ENCODE measurements at places on chromosomes 13 and 19.

DNA sequence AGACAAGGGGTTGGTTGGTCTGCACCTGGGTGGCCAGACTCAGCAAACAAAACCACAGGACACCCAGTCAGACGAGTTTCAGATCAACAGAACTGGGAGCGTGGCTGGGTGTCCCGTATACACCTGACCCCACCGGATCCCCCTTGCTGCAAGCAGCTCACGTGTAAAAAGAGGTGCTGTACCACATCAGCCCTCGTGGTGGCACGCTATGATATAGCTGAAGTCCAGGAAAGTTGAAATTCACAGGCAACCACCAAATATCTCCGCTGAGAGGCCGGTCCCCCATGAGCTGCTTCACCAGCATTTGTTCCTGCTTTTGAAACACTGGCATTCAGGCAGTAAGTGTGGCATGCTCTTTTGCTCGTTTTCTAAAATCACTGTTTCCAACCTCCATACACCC is 92.3 kb downstream of the TUBA3C start:
- DNase-seq = no peak

GRCh38 chr19:56725829-56726424 is 54.4 kb upstream of the ZNF835 start:
- no peak for DNase-seq

GRCh38 chr13:95626768-95627167 is 17.7 kb downstream of the DZIP1 start:
- no peak for DNase-seq

- no peak for DNase-seq
Measured at GRCh38 chr13:47480121-47480520, 521.0 kb downstream of the SUCLA2 start.

DNA sequence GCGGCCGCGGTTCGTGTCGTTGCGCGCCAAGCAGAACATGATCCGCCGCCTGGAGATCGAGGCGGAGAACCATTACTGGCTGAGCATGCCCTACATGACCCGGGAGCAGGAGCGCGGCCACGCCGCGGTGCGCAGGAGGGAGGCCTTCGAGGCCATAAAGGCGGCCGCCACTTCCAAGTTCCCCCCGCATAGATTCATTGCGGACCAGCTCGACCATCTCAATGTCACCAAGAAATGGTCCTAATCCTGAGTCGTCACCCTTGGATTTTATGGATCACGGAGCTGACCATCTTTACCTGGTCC is 475 bp downstream of the MRPL57 start:
- no peak for DNase-seq

- no peak for DNase-seq
Measured at GRCh38 chr13:43865892-43866291, 13.6 kb downstream of the CCDC122 start.

DNA sequence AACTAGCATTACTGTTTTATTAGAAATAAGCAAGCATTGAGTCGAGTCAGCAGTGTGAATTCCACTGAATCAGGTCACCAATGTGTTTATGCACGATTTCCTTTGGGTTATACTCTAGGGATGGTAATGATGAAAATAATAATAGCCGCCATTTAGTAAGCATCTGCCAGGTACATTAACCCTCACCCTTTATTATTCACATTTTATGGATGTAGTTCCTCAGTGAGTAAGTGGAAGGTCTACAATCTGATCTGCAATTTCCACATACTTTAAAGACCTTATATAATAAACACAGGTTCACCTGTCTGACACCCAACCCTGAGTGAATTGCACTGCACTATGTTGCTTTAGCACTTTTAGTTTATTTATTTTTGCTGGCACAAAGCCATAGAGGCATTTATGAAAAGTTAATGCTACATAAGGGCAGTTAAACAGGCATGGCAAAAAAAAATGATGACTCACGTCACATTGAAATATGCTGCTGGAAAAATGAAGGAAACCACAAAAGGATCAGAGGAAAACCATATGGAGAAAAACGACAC is 122.4 kb downstream of the TRPC4 start:
- DNase-seq = peak; percentile 86

DNA sequence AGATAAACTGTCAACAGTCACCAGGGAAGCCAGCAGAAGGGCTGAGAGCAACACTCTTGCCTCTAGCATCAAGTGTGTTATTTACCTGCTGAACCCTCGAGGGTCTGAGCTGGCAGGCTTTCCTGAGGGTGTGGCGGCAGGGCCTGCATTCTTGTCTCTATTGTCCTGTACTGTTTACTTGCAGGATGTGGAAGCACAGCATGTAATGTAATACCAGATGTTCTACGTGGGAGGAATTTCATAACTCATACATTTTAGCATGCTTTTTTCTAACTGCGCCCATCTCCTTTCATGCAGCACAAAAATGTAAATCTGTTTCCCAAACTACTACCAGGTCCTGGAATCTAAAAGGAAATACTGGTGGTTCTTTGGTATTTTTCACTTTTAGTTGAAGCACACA is 153.1 kb downstream of the RGCC start:
- DNase-seq = no peak

DNA sequence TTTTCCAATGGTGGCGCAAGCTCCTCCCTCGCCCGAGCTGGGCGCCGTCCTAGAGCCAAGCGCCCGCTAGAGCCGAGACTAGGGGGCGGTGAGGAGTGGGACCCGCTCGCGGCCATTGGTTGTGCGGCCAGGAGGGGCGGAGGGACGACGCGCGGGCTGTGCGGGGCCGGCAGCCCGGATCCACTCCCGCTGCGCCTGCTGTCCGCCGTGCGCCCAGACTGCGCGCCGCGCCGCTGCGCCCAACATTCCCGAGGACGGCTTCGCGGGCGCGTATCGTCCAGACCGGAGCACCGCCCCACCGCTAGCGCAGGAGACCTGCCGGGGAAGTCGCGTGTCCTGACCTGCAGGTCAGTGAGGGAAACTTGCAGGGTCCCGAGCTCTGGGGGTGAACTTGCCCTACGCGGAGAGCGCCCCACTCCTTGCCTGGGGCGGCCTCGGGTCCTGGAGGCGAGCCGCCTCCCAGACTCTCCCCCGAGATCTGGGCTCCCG is at the start of gene SERTM1:
SERTM1 (plus strand) TSS at position 183 of the 489 bp plus-strand sequence. CDS start 21,059 bp downstream, outside the sequence.
- DNase-seq = peak; percentile 76

DNA sequence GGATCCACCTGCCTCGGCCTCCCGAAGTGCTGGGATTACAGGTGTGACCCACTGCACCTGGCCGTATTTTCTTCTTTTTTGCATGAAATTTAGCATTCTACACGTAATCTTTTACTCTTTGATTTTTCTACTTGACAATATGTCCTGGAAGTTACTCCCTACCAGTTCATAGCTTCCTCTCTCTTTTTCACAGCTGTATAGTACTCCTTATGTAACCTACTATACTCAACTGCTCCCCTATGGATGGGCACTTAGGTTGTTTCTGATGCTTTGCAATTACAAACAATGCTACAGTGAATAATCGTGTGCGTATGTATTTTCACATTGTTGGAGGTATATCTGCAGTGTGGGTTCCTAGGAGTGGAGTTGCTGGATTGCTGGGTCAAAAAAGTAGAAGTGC is 90.5 kb upstream of the FARP1 start:
- DNase-seq = no peak

GRCh38 chr13:20174656-20175405 is 14.0 kb upstream of the GJA3 start:
- peak; percentile 11 for DNase-seq

DNA sequence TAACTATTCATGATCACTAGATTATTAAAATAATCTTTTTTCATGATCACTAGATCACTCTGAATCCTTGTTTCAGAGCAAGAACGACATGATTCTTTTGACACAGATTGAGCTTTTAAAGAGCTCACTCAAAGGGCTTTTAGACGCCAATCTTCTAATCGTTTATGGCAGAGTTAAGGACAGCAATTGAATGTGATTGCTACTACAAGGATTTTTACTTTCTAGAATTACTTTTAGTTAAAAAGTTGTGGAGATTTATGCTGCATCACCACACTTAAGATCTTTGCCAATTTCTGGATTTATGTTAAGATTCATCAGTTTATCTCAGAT is 1.3 kb downstream of the EXOSC8 start:
- DNase-seq = no peak

DNA sequence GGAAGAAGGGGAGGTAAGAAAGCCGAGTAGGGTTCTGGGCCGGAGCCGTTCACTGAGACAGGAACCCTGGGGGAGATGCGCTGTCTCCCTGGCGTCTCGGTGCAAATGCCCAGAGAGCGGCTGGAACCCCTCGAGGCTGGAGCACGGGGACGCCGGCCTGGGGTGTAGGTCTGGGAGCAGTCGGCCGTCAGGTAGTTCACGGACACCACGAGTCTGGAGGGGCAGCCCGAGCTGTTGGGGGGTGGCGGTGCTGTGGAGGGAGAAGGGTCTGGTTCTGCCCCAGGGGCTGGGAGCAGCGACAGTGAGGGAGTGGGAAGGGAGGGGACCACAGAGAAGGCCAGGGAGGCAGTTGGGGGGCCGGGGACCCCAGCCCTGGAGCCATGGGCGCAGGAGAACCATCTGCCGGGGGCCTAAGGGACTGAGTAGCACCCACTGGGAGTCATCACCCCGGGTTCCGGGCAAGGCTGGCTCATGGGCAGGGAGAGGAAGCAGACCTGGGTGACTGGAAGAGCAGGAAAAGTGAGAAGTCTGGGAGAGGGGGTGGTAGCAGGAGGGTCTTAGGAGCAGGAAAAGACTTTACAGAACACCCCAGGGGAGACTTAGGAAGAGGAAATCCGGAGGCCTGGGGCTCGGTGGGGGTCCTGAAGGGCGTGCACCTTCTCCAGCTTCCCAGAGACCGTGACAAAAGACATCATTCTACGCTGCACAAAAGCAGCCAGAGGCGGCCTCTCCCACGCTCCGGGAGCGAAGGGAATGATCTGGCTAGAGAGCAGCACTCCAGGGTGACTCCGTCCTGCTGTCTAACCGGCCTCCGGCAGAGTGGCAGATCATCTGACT is 173.1 kb upstream of the SOX1 start:
- DNase-seq = no peak
